ENCODE measurements at places on chromosomes 1 and 21.

GRCh38 chr1:187078321-187078720 is 249.6 kb downstream of the PLA2G4A start:
- no peaks in the 10 kb centered on the region for H3K27me3 ChIP-seq
- no peak for DNase-seq
- H3K27ac ChIP-seq, result no peak overlapping the region
- H3K4me1 ChIP-seq, result no peaks in the 10 kb centered on the region
- H3K36me3 ChIP-seq, result no peaks in the 10 kb centered on the region

DNA sequence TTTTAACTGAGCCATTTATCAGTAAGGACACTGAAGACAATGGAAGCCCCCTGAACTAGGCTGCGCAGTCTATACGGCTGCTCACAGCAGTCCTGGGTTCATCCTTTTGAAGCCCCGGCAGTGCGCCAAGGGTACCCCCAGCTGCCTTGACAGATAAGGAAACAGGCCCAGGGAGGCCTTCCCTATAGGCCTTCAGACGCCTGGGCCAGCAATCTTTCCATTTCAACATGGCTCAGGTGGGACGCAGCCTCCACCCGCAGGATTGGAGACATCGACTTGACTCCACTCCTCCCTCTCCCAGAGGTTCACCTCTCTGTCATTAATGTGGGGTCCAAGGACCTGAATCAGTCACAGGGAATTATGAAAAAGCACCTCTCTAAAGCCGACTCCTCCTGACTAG is 2.8 kb upstream of the LYPD8 start:
- DNase-seq, result no peak
- H3K4me1 ChIP-seq, result no peaks in the 10 kb centered on the region
- H3K27ac ChIP-seq, result no peak overlapping the region
- H3K36me3 ChIP-seq, result no peaks in the 10 kb centered on the region

- no peak for DNase-seq
- H3K4me1 ChIP-seq, result no peaks in the 10 kb centered on the region
- H3K27ac ChIP-seq, result no peak overlapping the region
- H3K36me3 ChIP-seq, result no peaks in the 10 kb centered on the region
These were observed 170.8 kb downstream of the ADSS2 start for GRCh38 chr1:244280859-244281258.

GRCh38 chr1:81228926-81229325 is 571.8 kb upstream of the ADGRL2 start:
- H3K4me3 ChIP-seq, result no peak overlapping the region
- no peak overlapping the region for H3K27ac ChIP-seq
- no peaks in the 10 kb centered on the region for H3K36me3 ChIP-seq
- no peaks in the 10 kb centered on the region for H3K4me1 ChIP-seq
- DNase-seq, result no peak
- no peaks in the 10 kb centered on the region for H3K27me3 ChIP-seq

- peaks cover 51% of the 10 kb centered on the region for H3K36me3 ChIP-seq
- H3K4me3 ChIP-seq, result no peak overlapping the region
- H3K27ac ChIP-seq, result no peak overlapping the region
- DNase-seq, result no peak
These were observed 43.3 kb downstream of the BCAR3 start for GRCh38 chr1:93638307-93638847.

DNA sequence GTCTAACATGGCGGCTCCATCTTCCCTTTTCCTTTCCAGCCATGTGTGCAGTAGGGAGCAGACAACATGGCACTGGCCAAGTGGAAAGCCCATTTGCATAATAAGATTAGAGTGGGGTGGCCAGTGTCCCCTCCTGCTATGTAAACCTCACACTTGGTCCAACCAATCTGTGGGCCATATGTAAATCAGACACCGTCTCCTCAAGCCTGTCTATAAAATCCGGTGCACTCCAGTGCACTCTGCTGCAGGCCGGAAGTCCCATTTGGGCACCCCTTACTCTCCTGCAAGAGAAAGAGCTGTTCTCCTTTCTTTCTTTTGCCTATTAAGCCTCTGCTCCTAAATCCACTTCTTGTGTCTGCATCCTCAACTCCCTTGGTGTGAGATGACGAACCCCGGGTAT is 44.1 kb downstream of the OLFML3 start:
- H3K36me3 ChIP-seq, result no peaks in the 10 kb centered on the region
- DNase-seq, result no peak
- no peaks in the 10 kb centered on the region for H3K4me1 ChIP-seq
- no peak overlapping the region for H3K4me3 ChIP-seq
- H3K27ac ChIP-seq, result no peak overlapping the region
- H3K27me3 ChIP-seq, result peaks cover 3% of the 10 kb centered on the region

DNA sequence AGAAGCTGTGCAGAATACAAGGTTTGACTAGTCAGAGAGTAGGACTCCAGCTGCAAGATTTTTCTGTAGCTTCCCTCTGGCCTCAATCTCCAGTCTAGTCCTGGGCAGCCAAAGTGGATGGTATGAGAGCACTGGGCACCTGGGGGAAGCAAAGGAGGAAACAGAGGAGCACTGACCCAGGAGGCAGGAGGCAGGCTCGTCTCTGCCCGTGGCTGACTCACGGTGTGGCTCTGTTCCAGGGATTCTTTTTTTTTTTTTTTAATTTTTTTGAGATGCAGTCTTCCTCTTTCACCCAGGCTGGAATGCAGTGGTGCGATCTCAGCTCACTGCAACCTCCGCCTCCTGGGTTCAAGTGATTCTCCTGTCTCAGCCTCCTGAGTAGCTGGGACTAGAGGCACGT is 4.1 kb upstream of the NPPB start:
- DNase-seq, result no peak
- H3K36me3 ChIP-seq, result no peaks in the 10 kb centered on the region
- peaks cover 44% of the 10 kb centered on the region for H3K27me3 ChIP-seq

DNA sequence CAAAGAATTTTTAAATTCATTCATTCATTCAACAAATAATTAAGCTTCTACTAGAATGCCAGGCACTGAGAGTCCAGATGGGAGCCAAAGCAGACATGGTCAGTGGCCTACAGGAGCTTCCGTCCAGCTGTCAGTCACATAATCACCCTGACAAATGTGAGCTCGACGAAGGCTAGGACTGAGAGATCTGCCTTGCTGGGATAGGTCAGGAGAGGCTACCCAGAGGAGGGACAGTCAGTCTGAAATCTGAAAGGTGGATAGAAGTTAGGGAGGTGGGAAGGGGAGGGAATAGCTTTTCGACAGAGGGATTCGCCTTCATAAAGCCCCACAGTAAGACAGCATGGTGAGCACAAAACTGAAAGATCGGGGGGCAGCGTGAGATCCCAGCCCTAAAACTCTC is 8.3 kb downstream of the EPHX1 start:
- no peaks in the 10 kb centered on the region for H3K27me3 ChIP-seq
- no peak for DNase-seq
- no peaks in the 10 kb centered on the region for H3K4me1 ChIP-seq
- H3K4me3 ChIP-seq, result no peak overlapping the region
- no peaks in the 10 kb centered on the region for H3K36me3 ChIP-seq

- H3K27ac ChIP-seq, result no peak overlapping the region
- no peaks in the 10 kb centered on the region for H3K4me1 ChIP-seq
- no peak overlapping the region for H3K4me3 ChIP-seq
- no peaks in the 10 kb centered on the region for H3K36me3 ChIP-seq
- DNase-seq, result peak; percentile 64
- H3K27me3 ChIP-seq, result no peaks in the 10 kb centered on the region
These were observed 8.4 kb upstream of the KCNN3 start for GRCh38 chr1:154878371-154879037.

DNA sequence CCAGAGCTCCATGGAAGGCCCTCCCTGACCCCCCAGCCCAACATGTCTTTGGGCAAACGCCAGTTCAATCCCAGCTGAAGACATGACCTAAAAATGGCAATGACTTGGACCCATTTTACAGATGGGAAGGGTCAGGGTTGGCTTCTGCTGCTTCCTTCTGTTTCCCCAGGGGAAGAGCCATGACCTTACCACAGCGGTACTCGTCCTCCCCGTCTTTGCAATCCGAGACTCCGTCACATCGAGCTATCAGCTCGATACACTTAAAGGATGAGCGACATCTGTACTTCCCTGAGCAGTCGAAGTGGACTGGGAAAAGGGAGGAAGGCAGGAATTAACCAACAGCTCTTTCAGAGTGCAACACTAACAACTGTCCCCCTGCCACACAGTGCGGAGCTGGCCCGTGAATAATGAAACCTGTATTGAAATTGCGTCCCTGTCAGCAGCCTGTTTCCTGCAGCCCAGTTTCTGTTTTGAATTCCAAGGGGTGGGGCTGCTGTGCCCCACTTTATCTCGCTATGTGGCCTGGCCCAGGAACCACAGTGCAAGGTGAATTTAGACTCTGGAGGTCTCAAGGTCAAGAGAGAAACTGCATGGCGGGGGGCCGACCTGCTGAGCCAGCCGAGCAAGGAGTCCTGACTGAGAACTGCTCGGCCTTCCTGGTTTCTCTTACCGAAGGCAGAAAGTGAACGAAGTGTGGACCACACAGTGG is 7.0 kb downstream of the TMPRSS3 start:
- H3K4me3 ChIP-seq, result no peak overlapping the region
- H3K27me3 ChIP-seq, result peaks cover 5% of the 10 kb centered on the region
- DNase-seq, result no peak
- no peak overlapping the region for H3K27ac ChIP-seq

GRCh38 chr1:82466891-82467290 is 666.2 kb downstream of the ADGRL2 start:
- H3K27me3 ChIP-seq, result no peaks in the 10 kb centered on the region
- no peak overlapping the region for H3K4me3 ChIP-seq
- DNase-seq, result no peak
- H3K4me1 ChIP-seq, result peaks cover 2% of the 10 kb centered on the region

DNA sequence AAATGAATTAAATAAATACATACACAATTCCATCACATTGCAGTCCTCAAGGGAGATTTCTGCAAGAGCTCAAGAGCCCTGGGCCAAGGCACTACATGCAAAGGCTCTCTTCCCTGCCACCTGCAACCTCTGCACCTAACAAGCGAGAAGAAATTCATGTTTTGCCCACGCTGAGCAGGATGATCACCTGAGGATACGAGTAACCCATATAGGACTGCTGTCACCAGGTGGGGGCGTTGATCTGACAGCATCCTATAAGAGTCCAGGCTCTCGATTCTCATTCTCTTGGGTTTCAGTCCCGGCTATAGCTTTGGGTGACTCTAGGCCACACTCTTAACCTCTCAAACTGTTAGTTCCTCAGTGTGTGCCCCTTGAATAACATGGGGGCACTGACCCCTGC is 18.7 kb upstream of the SPOCD1 start:
- no peaks in the 10 kb centered on the region for H3K36me3 ChIP-seq
- H3K4me1 ChIP-seq, result no peaks in the 10 kb centered on the region
- no peak for DNase-seq
- no peaks in the 10 kb centered on the region for H3K27me3 ChIP-seq

- no peaks in the 10 kb centered on the region for H3K36me3 ChIP-seq
- no peaks in the 10 kb centered on the region for H3K27me3 ChIP-seq
- H3K27ac ChIP-seq, result no peak overlapping the region
- no peaks in the 10 kb centered on the region for H3K4me1 ChIP-seq
- H3K4me3 ChIP-seq, result no peak overlapping the region
These were observed 12.1 kb downstream of the CD244 start for GRCh38 chr1:160850541-160850940.

DNA sequence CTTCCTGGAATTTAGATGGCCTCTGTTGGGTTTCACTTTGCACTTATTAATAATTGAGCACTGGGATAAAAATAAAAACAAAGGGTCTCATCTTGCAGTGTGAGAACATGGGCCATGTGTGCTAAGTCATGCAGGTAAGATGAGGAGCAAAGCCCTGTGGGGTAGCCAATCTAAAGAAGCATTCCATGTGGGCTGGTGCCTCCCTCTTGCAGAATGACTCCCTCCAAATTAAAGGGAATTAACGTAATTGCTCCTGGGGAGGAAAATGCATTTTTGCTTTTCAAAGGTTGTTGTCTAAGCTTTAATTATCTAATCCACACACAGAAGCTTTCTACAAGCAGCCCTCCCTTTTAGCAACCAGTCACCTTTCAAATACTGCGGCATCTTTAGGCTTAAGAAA is 69.8 kb downstream of the CDC14A start:
- no peak overlapping the region for H3K27ac ChIP-seq

GRCh38 chr1:48785869-48786268 is 9.2 kb upstream of the BEND5 start:
- no peak overlapping the region for H3K27ac ChIP-seq
- no peak for DNase-seq
- H3K4me3 ChIP-seq, result no peak overlapping the region
- H3K27me3 ChIP-seq, result no peaks in the 10 kb centered on the region
- H3K36me3 ChIP-seq, result no peaks in the 10 kb centered on the region

GRCh38 chr1:182990413-182991144 is 32.6 kb upstream of the LAMC1 start:
- H3K27me3 ChIP-seq, result peaks cover 20% of the 10 kb centered on the region
- no peaks in the 10 kb centered on the region for H3K36me3 ChIP-seq
- no peak for DNase-seq
- no peak overlapping the region for H3K27ac ChIP-seq
- no peaks in the 10 kb centered on the region for H3K4me1 ChIP-seq
- no peak overlapping the region for H3K4me3 ChIP-seq

DNA sequence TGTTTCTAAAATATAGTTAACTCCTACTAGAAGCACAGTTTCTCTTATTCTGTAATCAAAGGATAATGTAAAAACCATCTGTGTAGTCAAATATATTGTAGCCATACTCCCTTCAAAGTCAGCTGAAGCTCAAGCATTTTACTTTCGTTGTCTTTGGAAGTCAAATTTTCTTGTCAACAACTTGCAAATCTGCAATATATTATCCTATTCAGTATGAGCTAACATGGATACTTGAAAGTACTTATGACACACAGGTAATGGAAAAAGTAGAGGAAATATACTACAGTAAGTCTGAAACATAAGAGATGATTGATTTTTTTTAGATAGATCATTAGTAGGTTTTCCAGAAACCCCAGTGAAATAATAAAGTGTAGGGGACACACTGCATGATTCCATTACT is 121.5 kb downstream of the COL24A1 start:
- no peaks in the 10 kb centered on the region for H3K4me1 ChIP-seq
- H3K27me3 ChIP-seq, result no peaks in the 10 kb centered on the region
- DNase-seq, result no peak

- H3K4me1 ChIP-seq, result no peaks in the 10 kb centered on the region
- no peaks in the 10 kb centered on the region for H3K27me3 ChIP-seq
- H3K4me3 ChIP-seq, result no peak overlapping the region
- DNase-seq, result no peak
- no peaks in the 10 kb centered on the region for H3K36me3 ChIP-seq
- no peak overlapping the region for H3K27ac ChIP-seq
These were observed 193.8 kb downstream of the LMX1A start for GRCh38 chr1:165162671-165163241.

DNA sequence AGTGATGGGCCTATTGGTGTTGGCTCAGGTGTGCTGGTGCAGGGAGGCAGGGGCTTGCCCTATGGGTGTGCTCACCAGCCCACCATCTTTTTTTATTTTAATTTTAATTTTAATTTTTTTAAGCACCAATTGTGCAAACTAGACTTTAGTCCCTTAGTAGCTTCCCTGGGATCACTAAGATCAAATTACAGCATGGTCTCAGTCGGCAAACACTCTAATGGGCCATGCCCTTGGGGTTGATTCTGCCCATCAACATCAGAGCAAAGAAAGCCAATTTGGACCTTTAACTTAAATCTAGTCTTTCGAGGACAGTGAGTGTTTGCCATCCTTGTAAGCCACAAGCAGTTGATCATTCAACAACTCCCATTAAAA is 64.7 kb upstream of the KCNE2 start:
- no peak overlapping the region for H3K4me3 ChIP-seq
- H3K36me3 ChIP-seq, result no peaks in the 10 kb centered on the region
- no peak for DNase-seq
- H3K27ac ChIP-seq, result no peak overlapping the region
- peaks cover 7% of the 10 kb centered on the region for H3K27me3 ChIP-seq

GRCh38 chr1:87331365-87332241 is 2.9 kb downstream of the LMO4 start:
- H3K4me1 ChIP-seq, result peaks cover 66% of the 10 kb centered on the region
- no peaks in the 10 kb centered on the region for H3K27me3 ChIP-seq
- peak; percentile 64 for DNase-seq
- peaks cover 14% of the 10 kb centered on the region for H3K36me3 ChIP-seq
- H3K4me3 ChIP-seq, result peak overlapping the region; percentile 95

Data from activated B cell treated with CpG ODN at 0.5 μM for 24 hours (primary cell).